Diencephalon (tissue), 1 donor: ENCODE measurements at places on chromosomes 1 and 21. TPM values are rescaled to one million over a fixed set of nuclear protein-coding genes. Genes with fewer than 3 reads are reported as not detected.

IL24 gene
- total RNA-seq = not detected

B3GALT2 gene
- 87.0 TPM for total RNA-seq

TDRD5 gene
- total RNA-seq = 4.6 TPM

TCP10L gene
- total RNA-seq = 2.8 TPM

PLD5 gene
- 6.0 TPM for total RNA-seq

MMEL1 gene
- total RNA-seq = 4.6 TPM

GJA8 gene
- not detected for total RNA-seq

C1orf94 gene
- 0.23 TPM for total RNA-seq
